ENCODE measurements at places on chromosomes 4 and X.

GRCh38 chr4:89482251-89482650 is 174.7 kb upstream of the GPRIN3 start:
- no peak for DNase-seq

GRCh38 chrX:40663880-40664630 is 16.7 kb upstream of the CXorf38 start:
- no peak for DNase-seq

- DNase-seq, result no peak
Observed at GRCh38 chr4:69594382-69594781, 45.1 kb downstream of the UGT2A2 start.

DNA sequence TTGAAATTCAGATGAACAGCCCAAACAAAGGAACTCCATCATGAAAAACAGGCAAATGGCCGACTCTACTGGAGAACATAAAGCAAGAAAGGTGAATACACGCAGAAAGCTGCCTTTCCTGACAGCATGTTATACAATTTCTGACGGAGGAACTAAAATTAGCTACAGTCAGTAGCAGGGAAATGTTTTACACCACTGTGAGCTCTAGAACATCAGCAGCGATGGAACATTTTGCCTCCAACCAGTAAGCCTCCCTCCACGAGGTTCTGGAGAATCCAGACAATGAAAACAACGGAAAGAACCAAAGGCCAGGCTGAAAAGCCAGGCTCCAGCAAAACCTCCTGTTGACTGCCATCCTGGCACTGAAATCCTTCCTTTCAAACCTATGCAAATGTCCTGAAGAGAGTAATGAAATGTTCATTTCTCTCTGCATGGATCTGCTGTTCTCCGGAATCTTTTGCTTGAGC is 78.9 kb downstream of the IRF2 start:
- DNase-seq, result no peak

GRCh38 chrX:86014421-86014820 is 32.9 kb downstream of the CHM start:
- no peak for DNase-seq

- no peak for DNase-seq
Observed at GRCh38 chrX:9352243-9352642, 112.6 kb upstream of the TBL1X start.

DNA sequence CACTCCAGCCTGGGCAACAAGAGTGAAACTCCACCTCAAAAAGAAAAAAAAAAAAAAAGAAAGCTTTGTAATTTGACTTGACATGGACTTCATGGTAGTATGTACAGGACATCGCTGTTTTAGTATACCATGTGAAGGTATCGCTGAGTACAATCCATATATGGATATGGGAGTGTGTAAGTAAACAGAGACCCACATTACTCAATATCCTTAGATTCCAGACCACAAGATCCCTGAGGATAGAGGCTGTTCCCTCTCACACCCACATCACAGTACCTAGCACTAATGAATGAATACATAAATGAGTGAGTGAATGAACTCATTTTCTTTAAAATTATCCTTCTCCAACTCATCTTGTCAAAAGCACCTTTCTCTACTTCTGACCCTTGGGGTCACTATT is 8.4 kb upstream of the RPS3A start:
- no peak for DNase-seq

DNA sequence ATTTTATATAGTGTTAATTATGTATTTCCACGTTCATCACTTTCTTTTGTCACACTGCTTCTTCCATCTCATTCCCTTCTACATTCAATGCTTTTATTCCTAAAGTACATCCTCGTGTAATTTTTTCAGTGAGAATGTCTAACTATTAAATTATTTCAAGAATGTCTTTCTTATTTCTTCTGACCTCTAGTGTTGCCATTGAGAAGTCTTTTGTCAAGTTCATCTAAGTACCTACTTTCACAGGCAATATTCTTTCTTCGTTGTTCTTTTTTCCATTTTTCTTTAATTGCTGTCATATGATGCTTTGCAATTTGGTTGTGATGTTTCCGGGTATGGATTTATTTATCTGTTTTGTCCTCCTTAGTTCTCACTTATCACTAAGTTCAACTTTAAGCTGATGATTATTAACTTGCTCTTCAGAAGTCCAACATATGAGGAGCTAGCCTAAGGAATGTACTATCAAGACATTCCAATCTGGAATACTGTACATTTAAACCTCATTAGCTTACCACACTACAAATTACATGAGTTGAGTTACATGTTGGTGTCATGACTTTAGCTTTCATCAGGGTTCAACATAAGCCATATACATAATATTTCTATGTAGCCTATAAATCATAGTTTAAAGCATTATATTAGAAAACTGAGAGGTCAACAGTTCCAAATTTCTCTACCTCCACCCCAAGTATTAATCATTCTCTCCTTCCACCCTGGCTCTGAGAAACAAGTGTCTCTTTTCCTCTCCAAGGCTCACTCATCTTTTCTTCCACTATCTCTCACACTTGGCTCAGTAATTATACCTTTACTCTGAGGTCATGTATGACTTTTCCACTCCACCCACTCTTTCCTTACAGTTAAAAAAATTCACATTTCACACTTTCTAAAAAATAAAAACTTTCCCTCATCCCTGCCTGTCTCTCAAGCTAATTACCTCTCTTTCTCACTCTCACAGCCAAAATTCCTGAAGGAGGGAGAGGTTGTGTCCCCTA is 81.5 kb downstream of the COX18 start:
- no peak for DNase-seq

Measured in AG04450 (cell line).